Esophagus squamous epithelium (tissue), 5 donors: ENCODE measurements at places on chromosomes 16 and 17. TPM values are rescaled to one million over a fixed set of nuclear protein-coding genes. Genes with fewer than 3 reads are reported as not detected.

Gene ABCC12
- total RNA-seq = not detected

Gene GSG1L
- total RNA-seq = 0.21 TPM

Gene GP1BA
- not detected for total RNA-seq

Gene CHST5
- total RNA-seq = 0.19 TPM

Gene LGALS9B
- total RNA-seq = 20.8 TPM

Gene CCL5
- total RNA-seq = 3.5 TPM

Gene PPP1R1B
- 4.3 TPM for total RNA-seq

Gene NUDT7
- total RNA-seq = 2.5 TPM

Gene RASL10B
- total RNA-seq = 0.44 TPM

Gene CPHXL2
- total RNA-seq = not detected

Gene NAGS
- total RNA-seq = 0.64 TPM

Gene FMNL1
- total RNA-seq = 3.5 TPM
